ENCODE measurements at places on chromosomes 16 and 17.

GRCh38 chr16:81457326-81458133 is 12.9 kb downstream of the CMIP start:
- peak; percentile 70 for DNase-seq

GRCh38 chr17:49638818-49639217 is 39.1 kb downstream of the SPOP start:
- DNase-seq, result no peak

- peak; percentile 99 for DNase-seq
Observed at GRCh38 chr16:80899809-80900592, 95.6 kb upstream of the CDYL2 start.

GRCh38 chr17:5309851-5310250 is 27.8 kb downstream of the RABEP1 start:
- no peak for DNase-seq

DNA sequence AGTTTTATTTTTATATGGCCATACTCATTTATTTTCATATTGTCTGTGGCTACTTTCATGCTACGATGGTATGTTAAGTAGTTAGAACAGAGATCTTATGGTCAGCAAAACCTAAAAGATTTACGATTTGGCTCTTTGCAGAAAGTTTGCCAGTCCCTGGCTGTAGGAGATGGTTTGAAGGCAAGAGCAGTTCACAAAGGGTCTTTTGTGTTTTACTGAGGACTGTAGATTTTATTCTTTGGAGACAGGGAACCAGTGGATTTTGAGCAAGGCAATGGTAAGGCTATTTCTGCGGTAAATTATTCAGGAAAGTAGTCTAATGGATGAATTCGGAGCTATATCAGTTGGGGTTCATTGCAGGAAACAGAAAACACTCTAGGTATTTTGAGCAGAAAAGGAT is 90.7 kb downstream of the WWP2 start:
- no peak for DNase-seq

- DNase-seq, result peak; percentile 19
Observed at GRCh38 chr16:82845116-82845515, 218.3 kb downstream of the CDH13 start.

DNA sequence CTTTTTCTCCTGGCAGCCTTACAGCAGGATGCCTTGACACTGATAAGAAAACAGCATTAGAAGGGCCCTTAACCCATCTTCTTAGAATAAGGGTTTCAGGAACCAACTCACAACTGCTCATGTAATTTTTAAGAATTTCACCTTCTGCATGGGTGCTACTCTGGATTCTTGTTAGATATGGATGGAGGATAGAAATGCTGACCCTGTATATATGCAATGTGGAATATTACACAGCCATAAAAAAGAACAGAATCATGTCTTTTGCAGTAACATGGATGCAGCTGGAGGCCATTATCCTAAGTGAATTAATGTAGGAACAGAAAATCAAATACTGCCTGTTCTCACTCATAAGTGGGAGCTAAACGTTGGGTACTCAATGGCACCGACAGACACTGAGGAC is 423.5 kb downstream of the CA10 start:
- DNase-seq, result no peak

- peak; percentile 82 for DNase-seq
Observed at GRCh38 chr17:57902800-57903759, 52.1 kb downstream of the CUEDC1 start.

DNA sequence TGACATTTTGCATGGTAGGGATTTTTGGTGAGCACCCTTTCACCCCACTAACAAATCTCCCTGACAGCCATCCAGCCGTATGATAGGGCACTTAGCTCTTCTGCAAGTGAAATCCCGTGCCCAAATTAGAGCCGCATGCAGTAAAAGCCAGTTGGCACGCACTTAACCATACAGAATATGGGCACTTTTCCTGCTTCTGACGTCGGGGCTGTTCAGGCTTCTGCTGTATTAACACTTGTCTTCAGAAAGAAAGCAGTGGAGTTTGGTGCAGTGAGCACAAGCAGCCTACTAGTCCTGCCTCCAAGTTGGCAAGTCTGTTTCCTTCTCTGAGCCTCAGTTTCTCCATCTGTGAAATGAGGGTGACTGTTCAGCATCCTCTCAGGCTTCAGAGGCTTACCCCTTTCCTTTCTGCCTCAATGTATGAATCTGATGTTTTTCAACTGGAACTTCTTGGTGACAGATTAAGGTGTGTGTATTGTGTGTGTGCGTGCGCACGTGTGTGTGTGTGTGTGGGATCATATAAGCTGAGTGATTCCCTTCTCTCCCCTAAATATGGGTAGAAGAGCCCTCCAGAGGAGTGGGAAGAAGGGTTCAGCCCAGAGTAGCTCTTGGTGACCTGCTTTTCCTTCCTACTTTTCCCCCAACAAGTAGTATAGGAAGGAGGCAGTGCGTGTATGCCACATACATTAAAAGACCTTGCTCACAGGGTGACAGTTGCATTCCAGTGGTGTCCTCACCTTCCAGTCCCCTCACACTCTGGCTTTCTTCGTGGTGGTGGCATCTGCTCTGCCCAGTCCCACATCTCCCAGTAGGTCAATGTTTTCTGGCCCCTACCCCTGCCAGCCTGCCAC is 19.0 kb downstream of the IGF2BP1 start:
- DNase-seq, result no peak

GRCh38 chr16:11121914-11122692 is 133.9 kb downstream of the SOCS1 start:
- DNase-seq, result no peak

DNA sequence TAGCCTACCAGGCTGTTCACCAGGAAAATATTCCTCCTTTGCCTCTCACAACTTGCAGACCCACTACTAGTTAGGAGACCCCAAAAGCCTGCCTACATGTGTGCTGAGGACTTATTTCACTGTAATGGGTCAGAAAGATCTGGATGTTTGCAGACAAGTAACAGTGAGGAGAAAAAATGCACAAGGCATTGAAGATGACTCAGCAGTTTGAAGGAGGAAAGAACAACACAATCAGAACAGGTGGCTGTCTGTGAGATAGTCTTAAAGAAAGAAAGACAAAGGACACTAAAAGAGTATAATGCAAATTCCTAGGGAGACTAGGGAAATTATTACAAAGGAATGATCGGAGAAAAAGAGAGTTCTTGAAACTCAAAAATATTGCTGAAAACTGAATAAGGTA is 69.0 kb downstream of the ANKFN1 start:
- DNase-seq, result no peak

DNA sequence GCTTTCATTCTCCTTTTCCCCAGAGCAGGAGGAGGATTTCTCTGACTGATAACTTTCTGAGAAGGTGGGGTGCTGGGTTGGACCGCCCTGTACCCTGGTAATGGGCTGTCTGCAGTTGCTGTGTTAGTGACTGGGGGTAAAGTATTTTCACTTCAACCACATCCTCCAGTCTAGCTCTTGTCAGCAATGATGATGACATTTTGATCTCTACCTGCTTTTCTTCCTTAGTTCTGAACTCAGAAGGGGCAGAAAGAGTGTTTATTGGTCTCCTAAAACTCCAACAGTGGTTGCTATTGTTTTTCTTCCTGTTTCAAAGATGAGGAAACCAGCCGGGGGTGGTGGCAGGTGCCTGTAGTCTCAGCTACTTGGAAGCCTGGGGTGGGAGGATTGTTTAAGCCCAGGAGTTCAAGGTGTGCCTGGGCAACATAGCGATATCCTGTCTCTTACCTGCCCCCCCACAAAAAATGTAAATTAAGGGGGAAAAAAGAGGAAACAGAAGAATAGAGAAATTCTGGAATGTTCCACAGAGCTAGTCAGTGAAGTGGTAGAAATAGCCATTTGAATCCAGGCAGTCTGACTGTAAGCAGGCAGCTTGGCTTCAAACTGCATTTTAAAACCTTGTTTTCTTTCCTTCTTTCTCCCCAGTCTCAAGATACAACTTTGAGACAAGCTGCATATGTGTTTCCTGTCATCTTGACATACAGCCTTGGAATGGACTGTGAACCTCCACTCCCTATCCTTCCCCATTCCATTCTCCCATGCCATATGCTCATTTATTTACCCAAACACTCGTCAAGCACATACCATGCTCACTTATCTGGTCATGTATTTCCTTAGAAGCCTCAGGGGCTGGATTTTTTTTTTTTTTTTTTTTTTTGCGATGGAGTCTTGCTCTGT is 3.3 kb upstream of the N4BP1 start:
- DNase-seq, result peak; percentile 73

GRCh38 chr16:48434653-48435317 is 49.6 kb upstream of the SIAH1 start:
- DNase-seq, result no peak

DNA sequence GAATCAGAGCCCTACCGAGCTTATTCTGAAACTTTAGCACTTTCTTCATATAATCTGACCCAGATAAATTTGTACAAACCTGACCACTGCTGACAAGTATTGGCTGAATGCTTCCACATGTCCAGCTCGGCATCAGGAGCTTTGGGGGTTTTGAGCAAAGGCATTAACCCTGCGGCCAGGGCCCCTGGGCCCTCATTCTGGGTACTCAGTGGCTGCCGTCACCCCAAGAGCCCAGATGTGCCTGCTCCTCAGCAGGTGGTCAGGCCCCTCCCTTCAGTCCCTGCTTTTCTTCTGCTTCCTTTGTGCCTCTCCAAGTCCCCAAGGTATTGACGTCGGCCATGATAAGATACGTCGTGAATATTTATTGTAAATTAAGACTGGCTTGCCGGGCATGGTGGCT is 47.3 kb upstream of the CHMP6 start:
- DNase-seq, result no peak

DNA sequence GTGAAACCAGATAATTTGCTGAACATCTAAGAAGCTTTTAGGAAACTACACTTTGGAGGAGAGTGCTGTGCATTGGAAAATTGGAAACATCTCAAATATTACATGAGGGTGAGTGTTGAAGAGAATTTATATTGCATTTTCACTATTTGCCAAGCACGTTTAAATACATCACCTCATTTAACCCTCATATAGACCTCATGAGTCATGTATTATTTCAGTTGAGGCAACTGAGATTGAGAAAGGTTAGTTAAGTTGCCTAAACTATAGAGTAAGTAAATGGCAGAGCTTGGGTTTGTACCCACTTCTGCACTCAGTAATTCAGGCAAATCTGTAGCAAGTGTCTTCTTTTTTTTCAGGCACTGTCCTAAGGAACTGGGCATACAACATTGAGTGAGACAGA is 3.7 kb upstream of the NLK start:
- no peak for DNase-seq

DNA sequence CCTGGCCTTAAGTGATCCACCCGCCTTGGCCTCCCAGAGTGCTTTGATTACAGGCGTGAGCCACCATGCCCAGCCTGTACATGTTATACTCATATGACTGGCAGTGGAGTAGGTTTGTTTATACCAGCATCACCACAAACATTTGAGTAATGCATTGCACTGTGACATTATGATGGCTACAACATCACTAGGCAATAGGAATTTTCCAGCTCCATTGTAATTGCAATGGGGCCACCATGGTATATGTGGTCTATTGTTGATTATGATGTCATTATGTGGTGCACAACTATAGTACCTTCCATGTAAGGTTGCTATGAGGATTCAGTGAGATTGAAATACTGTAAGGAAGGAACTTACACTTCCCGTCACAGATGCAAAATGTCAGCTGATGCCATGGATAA is 168.9 kb downstream of the COPRS start:
- no peak for DNase-seq

DNA sequence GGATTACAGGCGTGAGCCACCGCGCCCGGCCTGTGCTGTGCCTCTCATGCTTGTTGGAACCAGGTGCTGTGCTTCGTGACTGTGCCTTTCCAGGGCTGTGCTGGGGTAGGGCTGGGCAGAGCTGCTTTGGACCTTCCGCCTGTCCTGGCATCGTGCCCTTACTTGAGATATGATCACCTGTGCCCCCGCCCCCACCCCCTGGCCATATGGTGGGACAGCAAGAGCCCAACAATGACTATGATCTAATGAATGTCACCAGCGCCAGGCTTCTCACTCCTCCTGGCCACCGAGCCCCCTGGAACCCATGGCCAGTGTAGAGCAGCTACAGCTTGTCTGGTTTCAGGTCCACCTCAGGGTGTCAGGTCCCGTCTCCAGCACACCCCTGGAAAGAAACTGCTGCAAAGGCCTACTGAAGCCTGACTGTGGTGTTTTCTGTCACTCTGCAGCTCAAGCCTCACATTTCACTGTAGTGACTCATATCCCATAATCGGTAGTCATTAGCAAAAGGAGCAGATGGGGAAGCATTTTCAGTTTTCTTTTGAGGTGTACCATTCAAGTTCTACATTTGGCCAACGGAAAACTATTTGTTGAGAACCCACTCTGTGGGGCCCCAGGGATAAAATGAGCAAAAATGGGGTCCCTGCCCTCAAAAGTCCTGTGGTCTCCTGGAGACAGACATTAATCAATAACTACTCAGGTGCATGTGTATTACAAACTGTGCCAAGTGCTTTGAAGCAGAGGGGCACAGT is 22.1 kb downstream of the FCSK start:
- DNase-seq, result no peak

- no peak for DNase-seq
Observed at GRCh38 chr17:61279476-61280145, 120.0 kb upstream of the TBX2 start.

GRCh38 chr16:57115514-57116182 is 23.3 kb downstream of the CPNE2 start:
- DNase-seq, result no peak

GRCh38 chr16:85180827-85181738 is 68.8 kb upstream of the CIBAR2 start:
- DNase-seq, result peak; percentile 34

All from cardiac muscle cell (in vitro differentiated cells and primary cell).